ENCODE measurements at places on chromosomes 2 and 18.

- DNase-seq = no peak
Measured at GRCh38 chr18:3794537-3795348, 344.8 kb downstream of the TGIF1 start.

DNA sequence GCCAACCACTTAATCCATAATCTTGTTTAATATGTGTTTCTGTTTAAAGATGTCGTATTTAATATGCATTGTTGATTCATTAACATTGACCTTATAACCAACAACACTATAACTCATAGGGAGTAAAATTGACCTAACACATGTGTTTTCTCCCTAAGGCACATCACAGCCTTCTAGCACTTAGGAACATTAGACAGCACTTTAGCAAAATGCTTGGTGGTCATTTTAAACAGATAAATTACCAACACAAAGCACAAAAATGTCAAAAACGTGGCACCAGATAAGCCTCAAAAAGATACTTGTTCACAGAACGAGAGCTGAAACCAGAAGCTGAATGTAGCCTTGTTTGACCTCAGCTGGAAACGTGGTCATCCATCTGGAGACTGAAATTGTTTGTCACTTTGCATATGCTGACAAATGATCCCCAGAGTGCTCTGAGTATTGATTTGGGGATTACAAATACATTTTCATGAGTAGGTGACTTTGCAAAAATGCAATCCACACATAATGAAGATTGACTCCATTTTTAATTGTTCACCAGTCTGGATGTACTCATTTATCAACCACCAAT lies 139.2 kb downstream of the CCDC102B start:
- DNase-seq = no peak

DNA sequence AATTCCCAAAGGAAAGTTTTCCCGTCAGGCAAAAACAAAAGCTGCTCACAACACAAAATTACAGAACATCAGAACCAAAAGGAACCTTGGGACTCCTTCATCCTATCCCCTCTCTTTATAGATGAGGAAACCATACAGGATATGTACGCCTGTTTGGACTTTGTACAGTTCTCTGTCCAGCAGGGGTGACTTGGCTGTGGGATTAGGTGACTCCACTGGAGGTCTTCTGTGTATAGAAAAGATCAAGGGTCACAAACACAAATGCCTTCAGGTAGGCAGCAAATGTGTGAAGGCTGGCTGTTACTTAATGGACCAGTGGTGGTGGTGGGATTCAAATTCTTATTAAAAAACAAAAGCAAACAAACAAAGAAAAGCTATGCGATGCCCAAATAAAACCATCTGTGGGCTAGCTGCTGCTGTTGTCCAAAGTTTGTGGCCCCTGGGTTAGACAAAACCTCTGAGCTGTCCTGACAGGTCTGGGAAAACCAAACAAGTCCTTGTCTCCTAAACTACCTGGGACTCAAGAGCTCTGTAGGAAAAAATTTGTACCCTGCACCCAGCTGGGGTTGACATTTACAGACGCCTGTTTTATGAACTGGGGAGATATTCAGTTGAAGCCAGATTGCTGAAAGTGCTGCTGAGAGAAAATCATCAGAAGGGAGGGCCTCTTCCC lies 1.3 kb upstream of the CEP68 start:
- DNase-seq = no peak

GRCh38 chr2:96239091-96239490 lies 26.7 kb downstream of the TMEM127 start:
- no peak for DNase-seq

- DNase-seq = no peak
Measured at GRCh38 chr2:144382849-144383248, 137.1 kb downstream of the ZEB2 start.

DNA sequence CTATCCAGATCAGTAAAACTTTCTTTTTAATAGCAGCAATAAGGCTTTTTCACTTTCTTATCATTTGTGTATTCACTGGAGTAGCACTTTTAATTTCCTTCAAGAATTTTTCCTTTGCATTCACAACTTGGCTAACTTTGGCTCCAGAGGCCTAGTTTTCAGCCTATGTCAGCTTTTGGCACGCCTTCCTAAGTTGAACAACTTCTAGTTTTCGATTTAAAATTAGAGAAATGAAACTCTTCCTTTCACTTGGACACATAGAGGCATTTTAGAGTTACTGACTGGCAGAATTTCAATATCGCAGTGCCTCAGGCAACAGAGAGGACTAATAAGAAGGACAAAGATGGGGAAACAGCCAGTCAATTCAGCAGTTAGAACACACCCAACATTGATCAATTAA lies 577.4 kb downstream of the DSC3 start:
- no peak for DNase-seq

GRCh38 chr2:115939902-115940301 lies 1497.5 kb downstream of the DPP10 start:
- DNase-seq = no peak

GRCh38 chr18:67282796-67283195 lies 233.7 kb downstream of the DSEL start:
- no peak for DNase-seq

GRCh38 chr2:191557841-191558240 lies 120.1 kb upstream of the NABP1 start:
- DNase-seq = no peak

DNA sequence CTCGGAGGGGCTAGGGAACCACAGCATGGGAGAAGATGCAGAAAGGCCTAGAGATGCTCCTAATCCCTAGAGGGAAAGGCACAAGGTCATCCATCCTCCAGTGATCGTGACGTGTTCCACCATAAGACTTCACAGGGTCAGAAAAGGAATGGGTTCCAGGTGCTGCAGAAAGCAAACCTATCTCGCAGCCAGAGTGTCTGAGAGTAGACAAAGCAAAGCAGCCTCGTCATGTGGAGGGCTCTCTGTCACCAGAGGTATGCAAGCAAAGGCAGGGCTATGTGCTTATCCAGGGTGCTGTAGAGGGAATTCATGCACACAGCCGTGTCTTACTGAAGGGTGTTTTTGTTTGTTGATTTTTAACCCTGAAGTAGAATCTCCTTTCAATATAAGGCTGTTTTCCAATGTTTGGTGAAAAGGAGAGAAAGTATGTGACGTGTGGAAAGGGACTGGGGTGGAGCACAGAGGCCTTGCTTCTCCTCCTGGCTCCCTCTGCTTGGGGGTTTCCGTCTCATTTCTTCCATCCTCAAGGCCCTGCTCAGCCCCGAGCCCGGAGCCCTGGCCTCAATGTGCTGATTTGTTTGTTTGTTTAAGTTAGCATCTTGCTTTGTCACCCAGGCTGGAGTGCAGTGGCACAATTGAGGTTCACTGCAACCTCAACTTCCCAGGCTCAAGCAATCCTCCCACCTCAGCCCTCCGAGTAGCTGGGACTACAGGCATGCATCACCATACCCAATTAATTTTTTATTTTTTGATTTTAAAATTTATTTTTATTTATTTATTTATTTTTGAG lies 3.0 kb downstream of the GPR55 start:
- DNase-seq = peak; percentile 24

- no peak for DNase-seq
Measured at GRCh38 chr18:45359275-45360009, 255.8 kb upstream of the SLC14A2 start.

- no peak for DNase-seq
Measured at GRCh38 chr2:47033102-47033880, 117.7 kb upstream of the MCFD2 start.

DNA sequence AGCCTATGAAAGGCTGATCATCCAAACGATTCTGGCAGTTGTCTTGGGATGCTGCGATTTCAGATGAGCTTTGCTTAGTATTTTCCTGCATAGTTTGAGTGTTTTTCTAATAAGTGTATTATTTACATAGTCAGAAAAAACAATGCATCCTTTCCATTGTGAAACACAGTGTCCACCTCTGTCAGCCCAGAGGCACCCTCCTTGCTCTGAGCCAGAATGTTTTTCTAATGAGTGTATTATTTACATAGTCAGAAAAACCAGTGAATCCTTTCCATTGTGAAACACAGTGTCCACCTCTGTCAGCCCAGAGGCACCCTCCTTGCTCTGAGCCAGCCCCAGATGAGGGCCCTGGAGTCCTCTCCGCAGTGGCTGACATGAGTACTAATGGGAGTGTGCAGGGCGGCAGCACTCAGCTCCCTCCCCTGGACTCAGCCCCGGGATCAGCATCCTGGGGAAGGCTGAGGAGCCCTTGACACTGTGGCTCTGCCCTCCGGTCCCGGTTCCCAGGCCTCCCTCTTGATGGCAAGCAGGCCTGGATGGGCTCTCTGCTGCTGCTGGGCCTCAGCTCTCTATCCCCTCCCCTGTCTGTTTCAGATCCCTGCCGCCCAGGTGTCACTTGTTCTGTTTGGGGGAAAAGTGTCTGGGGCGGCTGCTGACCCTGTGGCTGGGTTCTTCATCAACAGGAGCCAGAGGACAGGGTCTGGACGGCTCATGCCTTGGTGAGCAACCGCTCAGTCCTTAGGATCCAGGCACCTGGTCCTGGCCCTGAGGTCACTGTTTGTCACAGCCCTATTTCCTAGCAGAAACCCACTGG lies 5.9 kb downstream of the MFSD2B start:
- DNase-seq = no peak

GRCh38 chr2:40096360-40096759 lies 317.3 kb upstream of the THUMPD2 start:
- no peak for DNase-seq

DNA sequence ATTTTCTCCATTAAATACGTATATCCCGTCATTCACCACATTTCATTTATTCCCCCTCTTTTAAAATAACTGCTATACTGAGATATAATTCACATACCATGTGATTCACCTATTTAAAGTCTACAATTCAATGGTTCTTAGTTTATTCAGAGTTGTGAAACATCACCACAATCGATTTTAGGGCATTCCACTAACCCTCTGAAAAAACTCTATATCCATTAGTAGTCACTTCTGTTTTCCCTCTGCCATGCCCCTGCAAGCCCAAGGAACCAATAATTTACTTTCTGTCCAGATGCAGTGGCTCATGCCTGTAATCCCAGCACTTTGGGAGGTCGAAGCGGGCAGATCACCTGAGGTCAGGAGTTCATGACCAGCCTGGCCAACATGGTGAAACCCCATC lies 95.5 kb upstream of the FZD5 start:
- DNase-seq = no peak

DNA sequence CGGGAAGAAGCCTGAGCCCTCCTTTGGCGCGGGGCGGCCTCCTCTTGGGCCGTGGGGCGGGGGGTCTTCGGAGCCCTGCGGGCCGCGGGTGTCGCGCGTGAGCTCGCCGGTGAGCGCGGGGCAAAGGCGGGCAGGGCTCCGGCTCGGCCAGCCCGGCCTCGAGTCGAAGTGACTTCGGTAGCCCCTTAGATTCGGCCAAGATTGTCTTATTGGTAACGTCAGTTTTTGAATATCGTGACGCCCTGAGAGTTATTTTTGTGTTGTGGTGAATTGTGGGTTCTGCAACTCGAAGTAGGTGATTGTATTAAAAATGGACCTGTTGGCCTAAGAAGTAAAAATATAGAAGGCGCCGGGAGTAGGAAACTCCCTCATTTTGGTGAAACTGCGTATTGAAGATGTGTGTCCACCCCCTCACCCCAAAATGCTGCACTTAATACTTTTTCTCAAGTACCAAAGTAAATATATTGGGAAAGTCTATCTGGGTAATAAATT lies 669 bp downstream of the MARCHF7 start:
- no peak for DNase-seq

- no peak for DNase-seq
Measured at GRCh38 chr18:24212939-24213338, 74.1 kb downstream of the CABYR start.

GRCh38 chr2:155815851-155816250 lies 516.7 kb downstream of the NR4A2 start:
- no peak for DNase-seq

GRCh38 chr18:67980241-67980640 lies 463.7 kb upstream of the DSEL start:
- DNase-seq = no peak

- no peak for DNase-seq
Measured at GRCh38 chr2:172381275-172382027, 45.9 kb upstream of the ITGA6 start.

- no peak for DNase-seq
Measured at GRCh38 chr2:99153921-99154604, 679 bp downstream of the TSGA10 start.

DNA sequence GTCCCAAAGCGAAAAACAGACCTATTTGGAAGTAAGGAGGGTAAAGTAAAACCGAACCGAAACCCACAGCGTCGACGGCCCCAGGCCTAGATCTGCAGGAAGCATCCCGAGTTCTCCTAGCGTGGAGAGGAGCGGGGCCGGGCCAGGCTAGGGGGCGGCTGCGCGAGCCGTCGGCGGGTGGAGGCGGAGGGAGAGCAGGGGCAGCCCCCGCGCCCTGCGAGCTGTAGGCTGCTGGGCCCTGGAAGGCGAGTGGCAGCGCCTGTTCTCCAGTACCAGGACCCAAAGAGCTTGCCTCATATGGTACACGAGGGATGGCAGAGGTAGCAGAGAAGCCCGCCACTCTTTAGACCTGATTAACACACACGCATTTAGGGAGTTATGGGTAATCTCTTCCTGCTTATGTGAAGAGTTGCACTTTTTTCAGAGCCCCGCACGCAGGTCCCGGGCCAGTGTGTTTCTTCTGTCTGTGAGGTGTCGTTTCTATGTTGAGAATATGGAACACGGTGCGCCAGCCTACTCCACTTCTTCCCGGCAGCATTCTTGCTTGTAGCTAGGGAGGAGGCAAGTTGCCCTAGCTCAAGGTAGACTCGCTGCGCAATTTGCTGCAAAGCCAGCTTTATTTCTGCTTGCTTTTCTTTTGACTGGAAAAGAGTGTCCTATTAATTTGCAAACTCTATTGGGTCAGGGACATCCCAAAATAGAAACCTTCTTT lies 71.1 kb downstream of the ARHGEF33 start:
- no peak for DNase-seq

GRCh38 chr2:160657196-160657595 lies 163.6 kb upstream of the RBMS1 start:
- no peak for DNase-seq

DNA sequence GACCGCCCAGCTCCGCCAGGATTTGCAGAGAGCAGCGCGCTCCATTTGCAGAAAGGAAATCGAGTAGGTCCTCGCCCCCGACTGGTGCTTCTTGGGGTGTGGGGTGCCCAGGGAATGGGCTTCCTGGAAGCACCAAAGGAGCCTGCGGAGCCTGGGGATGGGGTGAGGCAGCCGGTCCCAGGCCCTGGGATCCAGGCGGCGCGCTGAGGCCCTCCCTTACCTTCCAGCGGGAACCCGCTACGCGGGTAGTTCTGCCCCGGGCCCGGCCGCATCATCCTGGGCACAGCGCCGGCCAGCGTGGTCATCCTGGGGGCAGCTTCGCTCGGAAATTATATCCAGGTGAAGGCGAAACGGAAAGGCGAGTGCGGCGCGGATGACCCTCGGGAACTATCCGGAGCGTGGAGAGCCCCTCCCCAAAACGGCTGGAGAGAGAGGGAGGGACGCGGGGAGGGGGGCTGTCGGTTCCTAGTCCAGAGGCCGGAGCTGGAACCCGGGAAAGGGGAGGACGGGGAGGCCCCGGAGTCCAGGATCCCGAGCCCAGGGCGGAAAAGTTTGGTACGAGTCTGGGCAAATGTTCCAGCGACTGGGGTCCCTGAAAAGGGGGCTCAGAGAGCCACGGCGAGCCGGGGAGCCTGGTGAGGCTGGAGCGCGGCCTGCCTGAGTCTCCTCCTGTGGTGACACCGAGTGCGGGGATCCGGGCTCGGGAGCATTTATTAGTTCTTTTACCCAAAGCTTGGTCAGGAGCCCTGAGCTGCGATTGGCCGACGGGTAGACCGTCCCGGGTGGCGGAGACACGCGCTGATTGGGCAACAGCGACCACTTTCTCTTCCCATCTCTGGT lies at the start of gene PAX3:
TSS of gene PAX3 (minus strand) at position 688 of the 840 bp plus-strand sequence. CDS start at position 305, 383 bp downstream.
- no peak for DNase-seq
